ENCODE measurements at places on chromosomes 1 and 21.

- DNase-seq: no peak
Measured at GRCh38 chr21:39881661-39882060, 14.4 kb downstream of the PCP4 start.

DNA sequence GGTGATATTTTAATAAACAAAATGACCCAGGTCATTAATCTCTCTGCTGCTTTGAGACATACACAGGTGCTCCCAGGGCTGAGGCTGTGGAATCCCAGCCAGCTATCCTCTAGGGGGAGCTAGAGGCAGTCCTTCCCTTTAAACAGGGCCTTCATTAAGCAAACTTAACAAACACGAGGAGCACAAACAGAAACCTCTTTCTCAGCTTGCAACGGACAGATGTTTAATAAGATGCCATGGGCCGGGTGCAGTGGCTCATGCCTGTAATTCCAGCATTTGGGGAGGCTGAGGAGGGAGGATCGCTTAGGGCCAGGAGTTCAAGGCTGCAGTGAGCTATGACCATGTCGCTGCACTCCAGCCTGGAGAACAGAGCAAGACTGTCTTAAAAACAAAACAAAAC, 106.7 kb downstream of the HIVEP3 start:
- DNase-seq: peak; percentile 82

DNA sequence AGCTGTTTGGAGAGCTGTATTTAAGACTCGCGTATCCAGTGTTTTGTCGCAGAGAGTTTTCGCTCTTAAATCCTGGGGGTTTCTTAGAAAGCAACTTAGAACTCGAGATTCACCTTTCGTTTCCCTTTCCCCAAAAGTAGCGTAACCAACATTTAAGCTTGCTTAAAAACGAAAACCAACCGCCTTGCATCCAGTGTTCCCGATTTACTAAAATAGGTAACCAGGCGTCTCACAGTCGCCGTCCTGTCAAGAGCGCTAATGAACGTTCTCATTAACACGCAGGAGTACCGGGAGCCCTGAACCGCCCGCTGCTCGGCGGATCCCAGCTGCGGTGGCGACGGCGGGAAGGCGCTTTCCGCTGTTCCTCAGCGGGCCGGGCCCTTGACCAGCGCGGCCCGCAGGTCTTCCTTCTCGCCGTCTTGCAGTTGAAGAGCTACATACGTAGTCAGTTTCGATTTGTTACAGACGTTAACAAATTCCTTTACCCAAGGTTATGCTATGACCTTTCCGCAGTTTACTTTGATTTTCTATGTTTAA, 1.9 kb downstream of the OLIG1 start:
- no peak for DNase-seq

- no peak for DNase-seq
Measured at GRCh38 chr1:224169718-224170270, 13.2 kb upstream of the DEGS1 start.

- peak; percentile 62 for DNase-seq
Measured at GRCh38 chr1:115980998-115981993, 5.0 kb downstream of the SLC22A15 start.

GRCh38 chr1:50700214-50700613, 259.9 kb downstream of the FAF1 start:
- DNase-seq: no peak

DNA sequence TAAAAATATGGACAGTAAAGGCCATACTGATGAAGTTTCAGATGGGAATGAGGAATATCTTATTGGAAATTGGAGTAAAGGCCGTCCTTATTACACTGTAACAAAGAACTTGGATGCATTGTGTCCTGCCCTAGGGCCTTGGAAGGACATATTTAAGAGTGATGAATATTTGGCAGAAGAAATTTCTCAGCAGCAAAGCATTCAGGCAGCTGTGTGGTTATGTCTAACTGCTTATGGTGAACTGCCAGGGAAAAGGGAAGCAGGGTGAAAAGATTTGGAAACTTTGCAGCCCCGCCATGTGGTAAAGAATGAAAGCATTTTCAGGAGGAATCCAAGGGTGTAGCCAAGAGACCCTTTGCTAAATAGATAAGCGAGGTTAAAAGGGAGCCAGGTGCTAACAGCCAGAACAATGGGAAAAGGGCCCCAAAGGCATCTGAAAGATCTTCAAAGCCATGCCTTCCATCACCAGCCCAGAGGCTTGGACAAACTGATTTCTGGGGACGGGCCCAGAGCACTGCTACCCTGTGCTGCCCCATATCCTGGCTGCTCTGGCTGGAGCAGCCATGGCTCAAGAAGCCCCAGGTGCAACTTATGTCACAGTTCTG, 200.0 kb downstream of the PTPRU start:
- no peak for DNase-seq

- peak; percentile 16 for DNase-seq
Measured at GRCh38 chr1:43537423-43538142, 6.9 kb downstream of the PTPRF start.

DNA sequence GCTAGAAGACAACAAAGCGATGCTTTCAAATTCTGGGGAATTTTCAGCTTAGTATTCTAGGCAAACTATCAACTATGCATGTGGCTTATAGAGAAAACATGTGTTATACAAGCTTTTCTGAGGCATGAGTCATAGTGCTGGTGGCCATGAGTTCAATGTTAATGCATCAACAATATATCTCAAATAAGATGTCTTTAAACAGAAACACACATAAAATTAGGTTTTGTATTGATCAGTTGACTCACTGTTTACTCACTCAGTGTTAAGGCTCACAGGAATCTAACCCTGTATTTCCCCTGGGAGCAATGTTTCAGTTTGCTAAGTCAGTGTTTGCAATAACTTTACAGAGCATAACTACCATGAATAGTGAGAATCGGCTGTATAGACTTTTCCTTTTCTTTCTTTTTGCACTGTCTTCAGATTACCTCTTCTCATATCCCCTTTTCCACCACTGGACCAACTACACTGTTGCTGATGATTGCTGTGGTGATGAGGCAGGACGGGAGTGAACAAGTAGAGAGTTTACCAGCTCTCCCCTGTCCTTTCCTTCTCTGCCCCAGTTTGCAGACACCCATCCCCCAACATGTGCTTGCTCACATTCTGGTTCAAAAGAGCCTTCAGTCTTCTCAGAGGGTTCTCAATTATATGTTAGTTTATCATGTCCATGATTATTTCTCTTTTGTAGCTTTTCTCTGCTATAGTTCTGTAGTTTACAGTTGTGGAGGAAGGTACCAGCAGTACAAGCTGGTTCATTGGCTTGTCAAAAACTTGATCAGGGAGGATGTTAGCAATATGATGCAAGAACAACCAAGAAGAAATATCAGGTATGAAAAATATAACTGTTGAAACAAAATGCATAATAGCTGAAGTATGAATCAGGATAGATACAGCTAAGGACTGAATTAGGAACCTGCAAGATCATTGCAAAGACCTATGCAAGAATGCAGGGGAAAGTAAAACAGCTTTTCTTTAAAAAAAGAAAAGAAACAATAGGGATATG, 23.9 kb downstream of the CD2 start:
- DNase-seq: no peak

GRCh38 chr1:197618061-197618460, 157.2 kb downstream of the DENND1B start:
- no peak for DNase-seq

- no peak for DNase-seq
Measured at GRCh38 chr1:205351984-205352713, 4.6 kb downstream of the KLHDC8A start.

GRCh38 chr1:2036287-2036686, 13.9 kb upstream of the PRKCZ start:
- no peak for DNase-seq

DNA sequence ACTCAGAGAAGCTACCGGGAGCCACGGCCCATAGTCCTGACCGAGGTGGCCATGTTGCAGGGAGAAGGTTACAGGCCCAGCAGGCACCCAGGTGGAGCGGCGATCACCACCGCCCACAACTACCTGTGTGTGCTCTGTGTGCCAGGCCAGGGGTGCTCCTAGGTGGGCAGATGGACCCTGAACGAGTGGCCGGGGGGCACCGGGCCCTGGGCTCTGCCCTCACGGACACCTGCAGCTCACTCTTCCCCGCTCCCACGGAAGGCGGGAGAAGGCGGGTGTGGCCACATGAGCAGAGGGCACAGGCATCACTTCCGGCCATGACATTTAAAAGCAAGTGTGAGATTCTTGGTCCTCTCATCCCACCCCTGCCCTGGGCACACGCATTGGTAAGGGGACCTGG, 73.9 kb downstream of the MEGF6 start:
- DNase-seq: no peak

GRCh38 chr1:53256511-53257453, 18.5 kb upstream of the MAGOH start:
- no peak for DNase-seq

GRCh38 chr1:183791319-183791718, 13.6 kb upstream of the RGL1 start:
- no peak for DNase-seq

- no peak for DNase-seq
Measured at GRCh38 chr21:16192902-16193301, 463.1 kb downstream of the USP25 start.

- no peak for DNase-seq
Measured at GRCh38 chr1:219279017-219279770, 105.5 kb downstream of the LYPLAL1 start.

- no peak for DNase-seq
Measured at GRCh38 chr1:210376836-210377372, 48.2 kb downstream of the HHAT start.

DNA sequence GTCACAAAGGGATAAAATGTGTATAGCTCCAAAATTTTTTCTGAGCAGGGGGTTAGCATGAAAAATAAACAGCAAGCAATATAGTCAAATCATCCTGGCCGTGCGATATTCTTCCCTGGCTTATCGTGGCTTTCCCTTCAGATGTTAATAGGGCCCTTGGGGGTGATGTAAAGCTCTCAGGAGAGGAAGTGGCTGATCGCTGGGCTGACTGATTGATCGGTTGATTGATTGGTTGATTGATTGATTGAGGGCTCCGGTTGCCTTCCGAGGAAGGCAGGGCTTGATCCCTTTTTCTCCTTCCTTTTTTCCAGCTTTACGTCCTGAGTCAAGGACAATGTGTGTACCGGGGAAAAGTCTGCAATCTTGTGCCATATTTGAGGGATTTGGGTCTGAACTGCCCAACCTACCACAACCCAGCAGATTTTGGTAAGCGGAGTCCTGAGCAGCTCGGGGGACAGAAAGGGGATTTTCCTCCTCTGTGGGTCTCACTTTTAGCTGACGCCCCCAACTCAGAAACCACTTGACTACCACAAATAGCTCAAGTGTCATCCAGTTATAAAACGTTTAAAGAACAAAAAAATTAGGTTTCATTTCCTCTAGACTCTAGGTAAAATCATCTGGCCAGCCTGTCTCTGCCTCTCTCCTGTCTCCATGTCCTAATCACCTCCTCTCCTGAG, 29.5 kb downstream of the TFF3 start:
- no peak for DNase-seq

DNA sequence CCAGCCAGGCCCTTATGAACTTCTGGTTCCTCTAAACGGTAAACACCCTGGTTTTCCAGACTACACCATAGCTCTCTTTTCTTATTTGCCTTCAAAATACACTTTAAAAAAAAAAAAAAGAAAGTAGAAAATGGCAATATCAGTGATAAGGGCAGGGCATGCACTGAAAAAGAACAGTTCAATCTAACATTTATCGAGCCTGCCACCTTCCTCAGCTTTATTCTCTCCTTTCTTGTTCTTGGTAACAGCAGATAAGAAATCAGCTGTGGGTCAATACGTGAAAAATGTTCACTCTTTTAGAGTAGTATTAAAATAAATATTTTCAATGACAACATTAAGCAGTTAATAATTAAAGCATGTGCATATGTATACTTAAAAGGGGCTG, 83.1 kb upstream of the ZNF648 start:
- no peak for DNase-seq

DNA sequence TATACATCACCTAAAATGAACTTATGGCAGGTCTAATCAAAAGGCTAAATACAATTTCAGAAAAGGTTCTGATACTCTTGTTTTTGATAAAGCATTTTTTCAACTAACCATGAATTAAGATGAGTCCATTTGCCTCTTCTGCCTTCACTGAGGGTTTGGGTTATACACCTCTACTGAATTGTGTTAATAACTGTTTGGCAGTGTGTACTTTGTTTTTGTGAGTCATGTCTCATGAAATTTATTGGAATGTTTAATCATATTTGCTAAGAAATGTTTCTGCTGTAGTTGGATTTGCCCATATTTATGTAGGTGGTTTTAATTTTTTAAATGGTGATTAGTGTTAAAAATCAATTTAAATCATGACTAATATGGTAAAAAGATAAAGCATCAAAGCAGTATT, 190.5 kb downstream of the HS2ST1 start:
- no peak for DNase-seq

DNA sequence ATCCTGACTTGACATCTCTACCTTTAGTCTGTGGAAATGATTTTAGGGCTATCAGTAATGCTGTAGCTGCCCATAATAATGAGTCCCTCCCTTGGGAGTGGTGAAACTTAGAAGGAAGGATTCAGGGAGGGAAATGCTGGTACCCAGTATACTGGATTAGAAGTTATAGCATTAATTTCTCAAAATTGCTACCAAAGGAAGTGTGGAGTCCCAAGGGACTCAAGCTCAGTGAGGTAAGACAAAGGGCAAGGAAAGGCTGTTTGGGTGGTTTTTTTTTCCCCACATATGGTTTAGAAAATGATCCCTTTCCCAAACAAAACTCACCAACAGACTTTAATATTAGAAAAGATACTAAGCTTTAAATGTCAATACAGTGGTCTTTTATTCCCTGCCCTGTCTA, 99.9 kb downstream of the CD247 start:
- DNase-seq: no peak

DNA sequence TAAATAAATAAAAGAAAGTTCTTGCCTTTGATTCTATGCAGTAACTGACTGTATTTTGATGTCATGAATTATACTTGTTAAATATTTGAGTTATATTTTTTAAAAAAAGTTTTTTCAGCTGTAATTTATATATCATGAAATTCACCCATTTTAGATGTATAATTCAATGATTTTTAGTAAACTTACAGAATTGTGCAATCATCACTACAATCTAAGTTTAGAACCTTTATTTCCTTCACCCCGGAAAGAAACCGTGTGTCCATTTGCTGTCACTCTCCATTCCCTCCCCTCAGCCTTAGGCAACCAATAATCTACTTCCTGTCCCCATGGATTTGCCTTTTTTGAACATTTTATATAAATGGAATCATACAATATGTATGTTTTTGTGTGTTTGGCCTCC, 32.5 kb upstream of the DISC1 start:
- no peak for DNase-seq

DNA sequence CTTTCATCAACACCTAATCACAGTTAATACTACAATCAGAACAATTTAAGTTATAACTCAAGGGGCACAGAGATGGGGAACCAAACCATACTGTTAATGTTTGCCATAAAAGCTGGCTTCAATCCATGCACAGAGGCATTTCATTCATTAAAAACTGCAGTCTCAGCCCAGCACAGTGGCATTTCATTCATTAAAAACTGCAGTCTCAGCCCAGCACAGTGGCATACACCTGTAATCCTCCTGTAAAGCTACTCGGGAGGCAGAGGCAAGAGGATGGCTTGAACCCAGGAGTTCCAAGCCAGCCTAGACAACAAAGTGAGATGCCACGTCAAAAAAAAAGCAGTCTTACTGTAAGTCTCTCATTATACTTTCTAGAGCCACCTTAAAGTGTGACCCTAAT, 29.2 kb downstream of the ARID4B start:
- DNase-seq: no peak
